ENCODE measurements at places on chromosomes 1 and 21. TPM values are rescaled to one million over a fixed set of nuclear protein-coding genes. Genes with fewer than 3 reads are reported as not detected.

Gene LAD1
- not detected for total RNA-seq

Gene NDUFS2
- 202 TPM for total RNA-seq

Gene ZFP69
- total RNA-seq = 3.6 TPM

Gene AGMAT
- total RNA-seq = 0.99 TPM

Gene PAX7
- not detected for total RNA-seq

Gene SYF2
- total RNA-seq = 34.9 TPM

Gene MROH7
- total RNA-seq = 0.50 TPM

Gene OR2T33
- total RNA-seq = not detected

Gene PMF1
- total RNA-seq = 23.8 TPM

Gene SIM2
- total RNA-seq = not detected

Gene TLCD4
- 0.29 TPM for total RNA-seq

Gene FLG
- total RNA-seq = not detected

Gene GJA9
- not detected for total RNA-seq

Gene GORAB
- 25.0 TPM for total RNA-seq

Gene SYCP1
- total RNA-seq = not detected

Gene DIRAS3
- 1.3 TPM for total RNA-seq

Gene ASAP3
- total RNA-seq = 62.4 TPM

Gene ASCL5
- not detected for total RNA-seq

Gene VSIG8
- total RNA-seq = 0.17 TPM

Gene FMOD
- 1.6 TPM for total RNA-seq

Gene CNKSR1
- total RNA-seq = 0.17 TPM

Gene PTCH2
- 0.33 TPM for total RNA-seq

Gene FGGY
- 31.0 TPM for total RNA-seq

Gene CLCN6
- 22.5 TPM for total RNA-seq

Gene C1orf185
- not detected for total RNA-seq

Gene GJA4
- total RNA-seq = 0.15 TPM

Gene PEX19
- total RNA-seq = 62.0 TPM

Gene TMEM222
- total RNA-seq = 37.4 TPM

Gene EDN2
- 0.33 TPM for total RNA-seq

Gene ZBTB17
- 32.9 TPM for total RNA-seq

Gene TCP10L
- 0.17 TPM for total RNA-seq

Gene KRTAP21-2
- total RNA-seq = not detected

Gene CTSE
- not detected for total RNA-seq

Gene IL20
- total RNA-seq = not detected

Gene CYP4A22
- not detected for total RNA-seq

Gene CELA3B
- not detected for total RNA-seq

Gene B3GALT2
- 0.17 TPM for total RNA-seq

Gene PPIAL4G
- total RNA-seq = not detected
